ENCODE measurements at places on chromosomes 4 and X.
A peak's percentile ranks its signal among the peaks of the same experiment; 100 is the strongest.

- peak; percentile 14 for DNase-seq
These were observed 130.5 kb downstream of the ANK2 start for GRCh38 chr4:113179996-113180395.

DNA sequence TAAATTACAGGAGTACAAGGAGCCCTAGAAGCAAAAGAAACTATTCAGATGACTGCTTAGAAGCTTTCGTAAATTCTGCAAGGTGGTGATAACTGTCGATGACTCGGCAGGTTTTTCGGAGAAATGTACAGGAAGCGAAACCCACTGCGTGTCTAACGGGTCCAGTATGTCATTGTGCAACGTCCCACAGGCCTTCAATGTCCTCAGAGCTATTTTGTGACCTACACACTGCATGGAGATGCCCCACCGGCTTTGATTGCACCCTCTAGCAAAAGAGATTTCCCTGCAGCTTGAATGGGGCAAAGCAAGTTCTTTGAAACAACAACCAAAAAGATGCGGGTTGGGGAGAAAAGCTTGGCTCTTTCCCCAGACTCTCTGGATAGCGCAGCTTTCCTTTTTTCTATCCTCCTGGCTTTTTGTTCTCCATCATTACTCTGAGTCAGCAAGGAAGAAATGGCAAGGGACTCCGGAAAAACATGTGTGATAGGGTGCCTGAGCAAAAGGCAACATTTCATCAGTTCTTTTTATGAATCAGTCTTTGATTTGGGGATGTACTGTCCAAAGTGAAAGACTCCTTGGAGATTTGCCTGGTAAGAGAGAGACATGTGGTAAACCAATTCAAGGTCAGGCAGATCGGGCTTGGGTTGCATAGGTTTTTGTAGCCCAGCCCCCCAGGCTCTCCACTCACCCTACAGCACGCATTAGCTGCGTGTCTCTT lies 112.0 kb upstream of the TBL1X start:
- peak; percentile 49 for DNase-seq

- no peak for DNase-seq
These were observed 74.8 kb upstream of the SMARCA5 start for GRCh38 chr4:143438710-143439109.

GRCh38 chr4:186730621-186731020 lies 7.0 kb upstream of the FAT1 start:
- DNase-seq: no peak

DNA sequence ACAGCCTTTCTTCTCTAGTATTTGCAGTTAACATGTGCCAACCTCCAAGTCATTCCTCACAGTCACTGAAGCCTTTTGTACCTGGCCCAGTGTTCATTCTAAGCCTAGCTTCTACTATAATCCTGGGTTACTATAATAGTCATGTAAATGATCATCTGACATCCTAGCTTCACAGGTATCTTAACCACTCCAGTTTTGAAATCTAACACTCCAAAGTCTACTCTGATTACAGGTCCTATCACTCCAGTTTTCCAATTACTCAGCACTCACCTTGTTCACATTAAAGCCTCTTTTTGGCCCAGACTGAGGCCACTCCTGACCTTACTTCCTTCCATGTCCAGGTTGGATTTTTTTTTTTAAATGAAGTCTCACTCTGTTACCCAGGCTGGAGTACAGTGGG lies 87.6 kb upstream of the ZCCHC13 start:
- no peak for DNase-seq

DNA sequence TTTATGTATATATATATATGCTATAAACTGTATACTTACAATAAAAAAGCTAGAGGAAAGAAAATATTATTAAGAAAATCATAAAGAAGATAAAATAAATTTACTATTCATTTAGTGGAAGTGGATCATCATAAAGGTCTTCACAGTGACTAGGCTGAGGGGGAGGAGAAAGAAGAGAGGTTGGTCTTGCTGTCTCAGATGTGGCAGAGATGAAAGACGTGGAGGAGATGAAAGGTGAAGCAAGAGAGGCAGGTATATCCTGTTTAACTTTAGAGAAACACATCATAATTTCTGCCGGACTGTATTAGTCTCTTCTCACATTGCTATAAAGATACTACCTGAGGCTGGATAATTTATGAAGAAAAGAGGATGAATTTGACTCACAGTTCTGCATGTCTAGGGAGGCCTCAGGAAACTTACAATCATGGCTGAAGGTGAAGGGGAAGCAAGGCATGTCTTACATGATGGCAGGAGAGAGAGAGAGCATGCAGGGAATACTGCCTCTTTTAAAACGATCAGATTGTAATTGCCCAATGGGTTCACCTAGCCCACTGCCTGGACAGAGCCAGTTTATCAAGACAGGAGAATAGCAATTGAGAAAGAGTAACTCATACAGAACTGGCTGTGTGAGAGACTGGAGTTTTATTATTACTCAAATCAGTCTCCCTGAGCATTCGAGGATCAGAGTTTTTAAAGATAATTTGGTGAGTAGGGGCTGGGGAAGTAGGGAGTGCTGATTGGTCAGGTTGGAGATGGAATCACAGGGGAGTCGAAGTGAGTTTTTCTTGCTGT lies 22.1 kb upstream of the RRAGB start:
- DNase-seq: no peak
